ENCODE measurements at places on chromosomes 13 and 19. TPM values are rescaled to one million over a fixed set of nuclear protein-coding genes. Genes with fewer than 3 reads are reported as not detected.

DNA sequence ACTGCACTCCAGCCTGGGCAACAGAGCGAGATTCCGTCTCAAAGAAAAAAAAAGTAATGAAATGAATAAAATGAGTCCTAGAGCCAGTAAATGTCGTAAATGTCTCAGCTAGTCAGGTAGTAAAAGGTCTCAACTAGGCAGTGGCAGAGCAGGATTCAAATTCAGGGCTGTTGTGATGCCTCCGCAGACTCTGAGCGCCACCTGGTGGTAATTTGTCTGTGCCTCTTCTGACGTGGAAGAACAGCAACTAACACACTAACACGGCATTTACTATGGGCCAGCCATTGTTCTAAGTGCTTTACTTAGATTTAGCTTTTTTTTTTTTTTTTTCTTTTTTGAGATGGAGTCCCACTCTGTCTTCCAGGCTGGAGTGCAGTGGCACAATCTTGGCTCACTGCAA is 30.2 kb downstream of the CYP2F1 start:
- no peak for DNase-seq

DNA sequence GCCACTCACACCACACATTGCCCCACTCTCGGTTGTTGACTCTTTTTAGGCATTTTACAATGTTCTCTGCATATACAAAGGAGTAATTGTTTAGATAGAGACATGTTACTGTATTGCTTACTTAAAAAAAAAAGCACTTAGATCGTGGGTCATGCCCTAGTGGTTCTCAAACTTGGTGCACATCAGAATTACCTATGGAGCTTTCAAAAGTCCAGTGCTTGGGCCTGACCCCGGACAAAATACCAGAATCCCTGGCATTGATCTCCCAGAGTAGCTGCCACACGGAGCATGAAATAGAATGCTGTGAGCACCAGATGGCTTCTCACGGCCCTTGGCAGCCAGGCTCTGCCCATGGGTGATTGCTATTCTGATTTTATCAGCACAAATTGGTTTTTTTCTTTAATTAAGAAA is 20.0 kb downstream of the ACP7 start:
- no peak for DNase-seq

DNA sequence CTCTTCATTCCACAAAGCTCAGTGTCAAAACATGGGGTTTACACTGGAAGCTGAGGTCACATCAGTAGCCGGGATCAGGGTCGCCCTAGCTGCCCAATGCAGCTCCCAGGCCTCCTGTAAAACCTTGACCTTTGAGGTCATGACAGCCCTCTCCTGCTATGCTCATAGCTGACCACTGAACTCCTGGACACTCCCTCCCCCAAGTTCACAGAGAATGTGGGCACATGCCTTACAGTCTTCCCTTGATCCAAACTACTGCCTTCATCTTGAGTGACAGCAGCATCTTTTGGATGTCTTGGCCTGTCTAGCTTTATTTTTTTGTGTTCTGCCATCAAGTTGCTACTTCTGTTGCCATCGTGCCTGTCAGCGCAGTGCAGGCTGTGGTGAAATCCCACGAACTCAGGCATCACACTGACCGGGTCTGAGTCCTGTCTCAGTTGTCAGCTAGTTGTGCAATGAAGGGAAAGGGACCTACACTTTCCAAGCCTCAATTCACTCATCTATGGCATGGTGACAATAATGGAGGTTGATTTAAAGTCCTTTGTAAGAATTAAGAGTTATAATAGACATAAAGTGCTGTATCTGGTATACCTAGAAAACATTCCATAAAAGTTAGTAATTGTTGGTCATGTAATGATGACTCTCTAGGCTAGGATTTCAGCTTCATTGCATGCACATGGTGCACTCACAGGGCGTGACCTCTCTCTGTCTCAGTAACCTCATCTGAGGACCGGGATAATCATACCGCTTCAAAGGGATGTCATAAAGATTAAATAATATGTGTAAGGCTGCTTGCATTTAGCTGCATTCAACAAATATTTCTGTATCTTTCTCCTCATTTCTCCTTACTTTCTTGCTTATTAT is 16.4 kb upstream of the ALOX5AP start:
- DNase-seq, result no peak

The NMRK2 gene
- 2.1 TPM for total RNA-seq

Data from esophagus muscularis mucosa (tissue), 4 donors.